ENCODE measurements at places on chromosomes 13 and 19.

- DNase-seq = no peak
Measured at GRCh38 chr19:9937001-9937411, 691 bp upstream of the OLFM2 start.

DNA sequence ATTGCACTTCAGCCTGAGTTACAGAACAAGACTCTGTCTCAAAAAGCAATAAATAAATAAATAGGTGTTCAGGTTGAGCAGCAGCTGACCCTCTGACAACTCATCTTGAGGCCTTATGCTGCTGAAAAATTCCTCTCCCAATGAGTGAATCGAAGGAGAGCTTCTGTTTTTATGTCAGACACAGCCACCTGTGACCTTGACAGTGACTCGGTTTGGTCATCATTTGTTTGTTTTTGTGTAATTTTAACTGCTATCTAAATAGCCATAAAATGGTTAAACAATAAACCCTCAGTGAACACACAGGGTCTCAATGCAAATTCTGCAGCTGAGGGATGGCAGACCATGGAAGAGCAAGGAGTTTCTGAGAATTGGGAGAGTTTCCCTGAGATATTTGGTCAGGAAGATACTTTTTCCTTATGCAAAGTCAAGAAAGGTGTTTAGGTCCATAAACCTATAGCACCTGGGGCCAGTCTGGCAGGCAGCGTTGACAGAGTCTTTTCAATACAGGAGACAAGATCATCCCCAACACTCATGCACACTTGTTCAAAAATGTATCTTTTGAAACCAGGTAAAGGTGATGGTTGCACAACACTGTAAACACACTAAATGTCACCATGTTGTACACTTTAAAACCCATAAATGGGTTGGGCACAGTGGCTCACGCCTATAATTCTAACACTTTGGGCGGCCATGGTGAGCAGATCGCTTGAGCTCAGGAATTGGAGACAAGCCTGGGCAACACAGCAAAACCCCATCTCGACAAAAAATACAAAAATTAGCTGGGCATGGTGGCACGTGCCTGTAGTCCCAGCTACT lies 16.6 kb upstream of the SLC25A30 start:
- DNase-seq = no peak

GRCh38 chr13:34155931-34156607 lies 338.1 kb downstream of the RFC3 start:
- no peak for DNase-seq

DNA sequence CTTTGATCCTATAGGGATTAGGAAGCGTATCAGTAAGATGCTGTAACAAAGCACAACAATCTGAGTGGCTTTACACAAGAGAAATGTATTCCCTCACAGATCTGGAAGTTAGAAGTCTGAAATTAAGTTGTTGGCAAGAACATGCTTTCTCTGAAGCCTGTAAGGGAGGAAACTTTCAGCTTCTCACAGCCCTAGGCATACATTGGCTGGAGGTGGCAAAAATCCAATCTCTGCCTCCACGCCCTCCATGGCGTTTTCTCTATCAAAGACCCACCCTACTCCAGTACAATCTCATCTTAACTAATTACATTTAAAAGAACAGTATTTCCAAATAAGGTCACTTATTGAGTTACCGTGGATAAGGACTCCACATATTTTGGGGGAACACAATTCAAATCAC lies 211.9 kb downstream of the TDRD3 start:
- no peak for DNase-seq

- DNase-seq = no peak
Measured at GRCh38 chr13:103100830-103101229, 34.6 kb upstream of the SLC10A2 start.

- no peak for DNase-seq
Measured at GRCh38 chr19:48543121-48543710, 8.8 kb upstream of the SULT2B1 start.

DNA sequence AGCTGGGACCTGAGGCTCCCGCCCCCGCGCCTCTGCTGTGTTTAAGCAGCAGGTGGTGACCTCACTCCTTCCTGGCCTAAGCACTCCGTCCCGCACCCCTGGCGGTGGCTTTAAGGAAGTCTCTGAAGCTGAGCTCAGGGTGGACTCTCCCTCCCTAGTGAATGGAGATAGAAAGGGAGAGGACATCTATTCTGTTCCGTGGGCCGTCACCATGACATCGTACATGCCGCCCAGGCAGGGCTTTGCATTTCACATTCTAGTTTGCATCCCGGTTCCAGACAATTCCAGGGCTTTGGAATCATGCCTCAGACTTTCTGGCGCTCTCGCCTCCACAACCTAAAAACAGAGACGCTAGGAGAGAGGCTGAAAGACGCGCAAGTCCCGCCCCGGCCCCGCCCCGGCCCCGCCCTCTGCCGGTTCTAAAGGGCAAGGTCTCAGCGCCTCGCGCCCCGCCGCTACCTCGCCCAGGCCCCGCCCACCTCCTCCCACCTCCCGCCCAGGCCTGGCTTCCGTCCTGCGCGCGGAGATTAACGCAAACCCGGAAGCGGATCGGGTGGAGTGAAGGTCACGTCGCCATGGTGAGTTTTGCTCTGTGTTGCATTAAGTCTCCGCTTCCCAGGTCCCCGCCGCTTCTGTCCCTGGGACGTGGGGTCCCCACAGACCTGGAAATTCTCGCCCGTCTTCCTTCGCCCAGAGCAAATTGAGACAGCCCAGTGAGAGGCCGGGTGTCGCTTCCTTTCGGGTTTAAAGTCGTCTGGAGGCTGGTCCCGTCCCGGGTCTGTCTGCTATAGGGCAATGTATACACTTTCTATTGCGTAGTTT lies at the start of gene ZNF808:
Gene ZNF808 (plus strand): TSS at position 535 of the 822 bp plus-strand sequence. CDS start 15,617 bp downstream, outside the sequence.
- DNase-seq = peak; percentile 87

- no peak for DNase-seq
Measured at GRCh38 chr13:91652404-91653301, 254.2 kb downstream of the GPC5 start.

GRCh38 chr13:23643338-23644125 lies 73.3 kb downstream of the TNFRSF19 start:
- no peak for DNase-seq

GRCh38 chr19:2135474-2136402 lies 15.6 kb downstream of the AP3D1 start:
- no peak for DNase-seq

GRCh38 chr19:18663940-18664530 lies 19.4 kb upstream of the CRTC1 start:
- peak; percentile 87 for DNase-seq

GRCh38 chr19:7349961-7350711 lies 1.4 kb downstream of the ARHGEF18 start:
- no peak for DNase-seq

- DNase-seq = no peak
Measured at GRCh38 chr13:33091415-33091774, 75.2 kb downstream of the KL start.

DNA sequence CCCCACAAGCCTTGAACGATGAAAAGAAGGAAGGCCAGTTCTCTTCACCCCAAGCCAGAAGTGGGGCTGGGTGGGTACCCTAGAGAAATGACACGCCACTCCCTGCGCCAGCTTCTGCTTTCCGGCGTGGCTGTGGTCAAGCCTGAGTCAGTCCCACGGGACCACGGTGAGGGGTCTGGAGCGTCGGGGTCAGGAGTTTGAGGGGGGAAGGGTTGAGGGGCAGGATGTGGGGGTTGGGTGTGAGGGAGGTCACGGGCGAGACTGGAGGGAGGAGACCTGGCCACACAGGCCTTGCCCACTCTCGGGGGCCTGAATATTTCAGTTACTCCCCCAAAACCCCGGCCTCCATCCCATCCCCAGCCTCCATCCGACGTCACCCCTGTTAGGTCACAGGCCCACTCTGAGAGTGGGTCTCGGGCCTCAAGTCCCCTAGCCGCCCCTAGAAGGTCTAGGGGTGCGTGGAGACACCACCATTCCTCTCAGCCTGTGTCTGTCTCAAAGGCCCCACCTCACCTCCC lies 500 bp upstream of the IFI30 start:
- DNase-seq = no peak

DNA sequence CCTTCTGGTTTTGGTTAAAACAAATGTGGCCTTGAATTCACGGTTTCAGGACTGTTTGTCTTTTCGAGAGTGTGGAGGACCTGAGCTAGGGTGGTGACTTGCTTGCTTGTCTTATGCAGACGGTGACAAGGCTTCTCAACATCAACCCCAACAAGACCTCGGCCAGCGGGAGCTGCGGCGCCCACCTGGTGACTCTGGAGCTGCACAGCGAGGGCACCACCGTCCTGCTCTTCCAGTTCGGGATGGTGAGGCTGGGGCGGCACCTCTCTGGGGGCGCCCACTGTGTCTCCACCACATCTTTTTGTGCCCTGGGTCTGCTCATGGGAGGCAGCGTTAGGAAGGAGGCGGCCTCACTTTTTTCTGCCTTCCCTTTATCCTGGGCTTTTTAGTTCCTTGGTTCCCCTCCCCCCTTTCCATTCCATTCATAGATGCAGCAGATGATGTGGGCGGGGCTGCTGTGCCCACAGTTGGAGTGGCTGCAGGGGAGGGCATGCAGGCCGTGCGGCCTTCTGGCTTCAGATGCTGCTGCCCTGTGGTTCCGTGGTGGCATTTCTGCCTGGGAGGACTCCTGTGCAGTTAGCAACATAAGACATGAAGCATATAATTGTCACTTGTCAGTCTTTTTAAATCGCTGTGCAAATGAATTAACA lies 23.3 kb downstream of the LAMP1 start:
- no peak for DNase-seq

- no peak for DNase-seq
Measured at GRCh38 chr19:8042900-8043299, 9.7 kb upstream of the CCL25 start.

DNA sequence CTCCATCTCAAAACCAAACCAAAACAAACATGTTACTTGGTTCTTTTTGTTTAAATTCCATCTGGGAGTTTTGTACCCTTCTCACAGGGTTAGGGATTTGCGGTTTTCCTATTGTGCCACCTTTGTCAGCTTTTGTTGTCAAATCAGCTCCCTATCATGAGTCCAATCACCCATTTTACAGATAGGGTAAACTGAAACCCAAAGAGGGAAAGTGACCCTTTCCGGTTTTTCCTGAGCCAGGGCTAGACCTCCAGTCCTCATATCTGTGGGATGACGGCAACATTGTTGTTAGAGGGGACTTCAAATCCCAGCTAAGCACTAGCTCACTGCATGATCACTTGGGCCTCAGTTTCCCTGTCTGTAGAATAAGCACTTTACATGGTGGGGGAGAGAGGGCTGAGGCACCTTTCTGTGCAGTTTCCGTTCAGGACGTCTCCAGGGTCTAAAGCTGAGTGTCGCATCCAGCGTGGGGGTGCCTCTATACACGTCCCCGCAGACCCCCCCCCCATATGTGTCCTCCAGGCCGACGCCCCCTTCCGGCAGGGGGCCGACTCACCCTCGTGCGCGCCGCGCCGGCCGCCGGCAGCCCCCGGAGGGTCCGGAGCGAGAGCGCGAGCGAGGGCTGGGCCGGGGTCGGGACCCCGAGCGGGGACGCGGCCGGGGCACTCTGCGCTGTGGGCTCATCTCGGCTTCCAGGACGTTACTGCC lies 3.9 kb downstream of the CCDC194 start:
- no peak for DNase-seq

DNA sequence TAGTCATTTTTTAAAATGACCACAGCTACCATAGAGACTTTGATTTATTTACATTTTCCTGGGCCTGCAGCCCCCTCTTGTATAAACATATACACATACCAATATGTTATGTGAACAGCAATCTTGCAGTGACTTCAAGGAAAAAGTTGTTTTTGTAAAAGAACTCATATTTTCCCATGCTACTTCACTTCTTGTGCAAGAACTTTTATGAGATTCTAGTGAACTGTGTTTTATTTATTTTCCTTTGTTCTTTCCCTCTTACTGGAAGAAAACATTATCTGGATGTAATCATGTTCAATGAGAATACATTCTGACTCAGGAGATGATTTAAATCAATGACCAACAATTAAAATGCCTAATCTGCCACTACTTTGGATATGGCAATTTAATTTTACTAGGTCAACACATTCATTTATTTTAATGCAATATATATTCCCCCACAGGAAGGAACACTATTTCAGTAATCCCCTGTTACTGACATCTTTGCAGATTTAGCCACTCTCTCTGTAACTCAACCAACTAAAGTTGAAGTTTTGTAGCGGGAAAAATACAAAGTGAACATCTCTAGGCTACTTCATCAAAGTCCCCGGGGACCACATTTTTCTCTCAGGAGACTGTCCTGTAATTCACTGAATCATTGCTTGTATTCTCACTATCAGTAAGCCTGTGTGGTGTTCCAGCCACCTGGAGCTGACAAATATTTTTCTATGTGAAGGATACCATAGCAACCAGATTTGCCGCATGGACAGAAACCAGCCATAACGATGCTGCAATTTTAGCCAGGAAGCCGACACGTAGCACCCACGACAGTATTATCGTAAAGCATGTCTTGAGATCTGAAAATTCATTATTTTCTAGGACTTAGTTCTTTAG lies 90.5 kb downstream of the STARD13 start:
- DNase-seq = no peak

GRCh38 chr13:109722068-109722467 lies 64.3 kb downstream of the IRS2 start:
- DNase-seq = no peak

DNA sequence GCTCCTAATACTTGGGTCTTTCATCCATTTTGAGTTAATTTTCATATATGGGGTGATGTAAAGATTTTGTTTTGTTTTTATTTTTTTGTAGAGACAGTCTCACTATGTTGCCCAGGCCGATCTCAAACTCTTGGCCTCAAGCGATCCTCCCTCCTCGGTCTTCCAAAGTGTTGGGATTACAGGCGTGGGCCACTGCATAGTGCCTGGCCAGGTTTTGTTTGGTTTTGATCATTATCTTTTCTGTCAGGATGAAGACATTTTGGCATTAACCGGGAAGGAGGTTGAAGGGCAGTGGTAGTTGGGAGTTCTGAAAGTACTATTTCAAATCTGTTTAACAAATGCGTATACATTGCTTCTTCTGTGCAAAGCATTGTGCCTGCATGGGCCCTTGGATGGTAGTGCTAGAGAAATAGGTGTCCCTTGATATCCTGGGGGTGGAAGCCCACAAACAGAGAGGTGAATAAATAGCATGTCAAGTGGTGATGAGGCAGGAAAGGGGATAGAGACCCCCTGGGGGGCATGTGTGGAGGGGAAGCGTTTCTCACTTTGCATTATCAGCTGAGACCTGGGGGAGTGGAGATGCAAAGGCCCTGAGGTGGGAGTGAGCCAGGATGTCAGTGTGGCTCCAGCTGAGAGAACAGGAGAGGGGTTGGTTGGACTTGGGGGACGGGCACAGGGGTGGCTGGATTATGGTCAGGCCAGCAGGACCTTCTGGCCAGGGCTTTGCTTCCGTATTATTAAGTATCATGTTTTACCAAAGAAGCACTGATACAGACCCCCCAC lies 41.4 kb downstream of the GATAD2A start:
- DNase-seq = no peak

GRCh38 chr19:54029301-54029700 lies 34.4 kb downstream of the VSTM1 start:
- no peak for DNase-seq

- DNase-seq = no peak
Measured at GRCh38 chr13:27631156-27631555, 9.5 kb downstream of the POLR1D start.
